ENCODE measurements at places on chromosomes 12 and 14.
A peak's percentile ranks its signal among the peaks of the same experiment; 100 is the strongest.

GRCh38 chr14:71105177-71105576, 197.9 kb downstream of the PCNX1 start:
- DNase-seq, result no peak

DNA sequence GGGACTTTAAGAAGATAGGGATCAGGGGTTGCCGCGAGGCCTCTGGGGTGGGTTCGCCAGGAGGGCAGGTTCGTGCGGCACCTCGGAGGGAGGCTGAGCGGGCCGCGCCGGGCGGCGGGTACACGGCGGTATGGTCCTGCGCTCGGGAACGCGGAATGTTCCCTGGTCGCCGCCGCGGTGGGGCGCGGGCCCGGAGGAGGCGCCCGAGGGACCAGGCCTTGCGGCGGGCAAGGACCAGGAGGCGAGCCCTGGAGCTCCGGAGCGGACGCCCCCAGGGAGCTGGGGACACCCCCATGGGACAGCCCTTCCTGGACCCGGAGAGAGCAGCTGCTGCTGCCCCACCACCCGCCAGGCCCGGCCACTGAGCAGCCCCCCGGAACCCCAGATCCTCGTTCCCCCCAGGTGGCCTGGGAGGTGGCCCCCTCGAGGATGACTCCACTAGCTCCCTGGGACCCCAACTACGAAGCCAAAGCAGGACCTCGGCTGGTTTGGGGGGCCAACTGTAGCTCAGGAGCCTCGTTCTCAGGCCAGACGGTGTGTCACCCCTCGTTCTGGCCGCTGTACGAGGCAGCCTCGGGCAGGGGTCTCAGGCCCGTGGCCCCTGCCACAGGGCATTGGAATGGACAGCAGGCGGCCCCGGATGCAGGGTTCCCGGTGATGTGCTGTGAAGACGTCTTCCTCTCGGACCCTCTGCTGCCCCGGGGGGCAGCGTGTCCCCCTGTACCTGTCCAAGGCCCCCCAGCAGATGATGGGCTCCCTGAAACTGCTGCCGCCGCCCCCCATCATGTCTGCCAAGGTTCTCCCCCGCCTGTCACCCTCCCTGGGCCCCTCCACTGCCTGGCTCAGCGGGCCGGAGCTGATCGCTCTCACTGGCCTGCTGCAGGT, 45.6 kb upstream of the SLC8A3 start:
- DNase-seq, result no peak

- DNase-seq, result no peak
These were observed 29.7 kb downstream of the SFSWAP start for GRCh38 chr12:131740626-131741025.

DNA sequence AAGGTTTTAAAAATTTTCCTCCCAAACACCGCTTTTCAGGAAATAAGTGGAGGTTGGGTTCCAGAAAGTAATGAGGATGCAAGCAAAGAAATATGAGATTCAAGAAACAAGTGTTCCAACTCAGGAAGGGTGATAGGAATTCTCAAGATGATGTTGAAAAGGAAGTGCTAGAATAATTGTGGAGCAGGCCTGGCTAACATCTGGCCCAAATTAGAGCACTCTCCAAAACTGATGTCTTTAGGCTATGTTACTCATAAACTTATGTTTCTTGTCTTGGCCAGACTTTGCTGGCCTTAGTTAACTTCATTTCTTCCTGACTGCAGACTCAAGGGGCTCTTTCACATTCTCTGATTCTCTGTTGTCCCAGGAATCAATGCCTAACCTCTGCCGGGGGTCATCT, 116.3 kb downstream of the TMTC3 start:
- no peak for DNase-seq

GRCh38 chr12:5817246-5817645, 127.8 kb downstream of the ANO2 start:
- no peak for DNase-seq

- DNase-seq, result peak; percentile 49
These were observed 15.9 kb downstream of the TAOK3 start for GRCh38 chr12:118356809-118357256.

- DNase-seq, result no peak
These were observed 142.4 kb downstream of the DPF3 start for GRCh38 chr14:72751276-72752033.
